ENCODE measurements at places on chromosomes 6 and 20.
A peak's percentile ranks its signal among the peaks of the same experiment; 100 is the strongest.

- DNase-seq, result no peak
Measured at GRCh38 chr6:18147160-18147559, 7.7 kb downstream of the TPMT start.

- DNase-seq, result no peak
Measured at GRCh38 chr20:3970016-3970415, 45.3 kb downstream of the RNF24 start.

DNA sequence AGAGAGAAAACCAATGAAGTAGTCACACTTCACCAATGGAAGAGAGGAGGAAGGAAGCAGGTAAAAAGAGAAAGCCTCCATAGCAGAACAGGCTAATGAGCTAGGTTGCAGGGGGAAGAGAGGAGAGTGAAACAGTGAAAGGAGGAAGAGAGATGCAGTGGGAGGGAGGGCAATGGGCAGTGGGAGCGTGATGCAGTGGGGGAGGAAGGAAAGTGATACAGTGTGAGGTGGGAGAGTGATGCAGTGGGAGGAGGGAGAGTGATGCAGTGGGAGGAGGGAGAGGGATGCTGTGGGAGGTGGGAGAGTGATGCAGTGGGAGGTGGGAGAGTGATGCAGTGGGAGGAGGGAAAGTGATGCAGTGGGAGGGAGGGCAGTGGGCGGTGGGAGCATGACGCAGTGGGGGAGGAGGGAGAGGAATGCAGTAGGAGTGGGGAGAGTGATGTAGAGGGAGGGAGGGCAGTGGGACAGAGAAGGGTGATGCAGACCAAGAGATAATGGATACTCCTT, 29.7 kb downstream of the COL12A1 start:
- no peak for DNase-seq

DNA sequence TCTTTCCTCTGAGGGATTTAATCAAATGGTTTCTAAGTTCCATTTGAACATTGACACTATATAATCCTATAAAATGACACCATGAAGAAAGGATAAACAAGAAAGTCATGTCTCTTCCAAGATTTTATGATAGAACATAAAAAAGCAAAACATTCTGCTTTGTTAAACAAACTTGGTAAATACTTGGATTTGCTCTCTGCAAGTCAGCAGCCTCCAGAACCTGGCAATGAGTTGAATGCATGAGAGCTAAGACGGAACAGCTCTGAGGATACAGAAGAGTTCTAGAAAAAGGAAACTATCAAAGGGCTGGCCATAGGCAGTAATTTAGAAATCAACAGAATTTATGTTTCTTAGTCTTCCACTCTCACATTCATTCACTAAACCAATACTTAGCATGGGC, 656.0 kb upstream of the ID4 start:
- DNase-seq, result no peak

- no peak for DNase-seq
Measured at GRCh38 chr6:17469006-17469832, 75.8 kb downstream of the CAP2 start.

DNA sequence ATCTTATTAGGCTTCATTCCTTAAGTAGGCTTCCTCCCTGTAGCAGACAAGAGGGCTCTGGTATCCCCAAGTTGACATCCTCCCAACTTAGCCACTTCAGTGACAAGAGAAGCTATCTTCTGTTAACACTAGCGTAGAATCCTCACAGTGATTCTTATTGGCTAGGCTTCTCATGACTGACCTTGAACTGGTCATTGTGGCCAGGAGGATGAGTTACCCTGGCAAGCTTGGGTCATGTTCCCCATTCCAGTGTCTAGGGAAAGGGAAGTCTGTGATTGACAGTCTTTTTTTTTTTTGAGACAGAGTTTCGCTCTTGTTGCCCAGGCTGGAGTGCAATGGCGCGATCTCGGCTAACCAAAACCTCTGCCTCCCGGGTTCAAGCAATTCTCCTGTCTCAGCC, 7.1 kb downstream of the CDKAL1 start:
- DNase-seq, result no peak

DNA sequence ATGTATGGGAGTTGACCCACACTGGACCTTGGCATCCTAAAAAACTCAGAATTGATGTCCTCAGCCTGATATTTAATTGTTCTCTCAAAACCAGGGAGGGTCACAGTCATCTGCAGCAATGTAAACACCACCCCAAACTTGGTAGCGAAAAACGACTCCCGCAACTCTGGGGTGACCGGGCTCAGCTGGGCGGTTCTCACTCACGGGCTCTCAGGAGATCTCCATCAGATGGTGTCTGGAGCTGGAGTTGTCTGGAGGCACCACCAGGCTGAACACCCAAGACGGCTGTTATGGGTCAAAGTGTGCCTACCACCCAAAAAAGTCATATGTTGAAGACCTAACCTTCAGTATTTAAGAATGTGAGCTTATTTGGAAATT, 50.9 kb upstream of the NXT1 start:
- no peak for DNase-seq

DNA sequence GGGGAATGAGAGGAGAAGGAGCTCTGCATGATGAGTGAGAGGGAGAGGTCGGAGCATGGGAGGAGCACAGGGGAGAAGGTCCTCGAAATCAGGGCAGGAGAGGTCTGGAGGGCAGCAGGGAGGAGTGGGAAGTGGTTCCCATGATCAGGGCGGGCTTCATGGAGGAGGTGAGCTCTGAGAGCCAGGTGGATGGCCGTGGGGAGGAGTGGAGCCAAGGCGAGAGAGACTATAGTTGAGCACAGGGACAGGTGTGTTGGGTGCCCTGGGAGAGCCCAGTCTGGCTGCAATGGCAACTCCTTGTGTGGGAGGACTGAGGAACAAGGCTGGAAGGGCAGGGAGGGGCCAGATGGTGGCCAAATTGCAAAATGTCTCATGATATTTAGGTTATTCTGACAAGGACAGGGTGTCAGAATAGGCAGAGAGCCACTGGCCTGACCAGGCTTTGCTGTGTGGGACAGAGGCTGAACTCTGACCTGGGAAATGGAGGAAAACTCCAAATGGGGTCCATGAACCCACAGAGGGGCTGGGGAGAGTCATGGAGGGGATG, 21.4 kb downstream of the TTBK1 start:
- DNase-seq, result no peak

GRCh38 chr20:25344634-25345033, 46.0 kb downstream of the ABHD12 start:
- no peak for DNase-seq

GRCh38 chr6:45044510-45045252, 283.4 kb upstream of the RUNX2 start:
- no peak for DNase-seq

GRCh38 chr20:2093159-2093781, 8.4 kb upstream of the STK35 start:
- DNase-seq, result no peak

- DNase-seq, result peak; percentile 51
Measured at GRCh38 chr6:37785663-37786270, 33.8 kb upstream of the ZFAND3 start.

DNA sequence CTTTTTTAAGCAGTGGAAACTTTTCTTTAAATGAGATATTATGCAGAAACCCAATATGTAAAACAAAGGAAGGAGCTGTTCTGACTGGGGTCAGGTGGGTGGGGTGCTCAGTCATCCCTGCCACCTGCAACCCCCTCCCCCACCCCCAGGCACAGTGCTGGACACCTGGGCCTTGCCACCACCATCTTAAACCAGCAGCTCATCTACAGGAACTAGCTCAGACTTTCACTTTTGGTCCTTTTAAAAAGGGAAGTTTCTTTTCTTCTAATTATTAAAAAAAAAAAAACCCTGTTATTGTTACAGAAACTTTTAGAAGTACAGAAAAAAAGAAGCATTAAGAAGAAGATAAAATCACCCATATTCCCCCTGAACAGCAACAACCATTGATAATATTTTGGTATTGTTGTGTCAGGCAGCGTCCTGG, 37.1 kb downstream of the PPP1R16B start:
- DNase-seq, result no peak

GRCh38 chr20:23165964-23166363, 79.8 kb upstream of the CD93 start:
- no peak for DNase-seq

DNA sequence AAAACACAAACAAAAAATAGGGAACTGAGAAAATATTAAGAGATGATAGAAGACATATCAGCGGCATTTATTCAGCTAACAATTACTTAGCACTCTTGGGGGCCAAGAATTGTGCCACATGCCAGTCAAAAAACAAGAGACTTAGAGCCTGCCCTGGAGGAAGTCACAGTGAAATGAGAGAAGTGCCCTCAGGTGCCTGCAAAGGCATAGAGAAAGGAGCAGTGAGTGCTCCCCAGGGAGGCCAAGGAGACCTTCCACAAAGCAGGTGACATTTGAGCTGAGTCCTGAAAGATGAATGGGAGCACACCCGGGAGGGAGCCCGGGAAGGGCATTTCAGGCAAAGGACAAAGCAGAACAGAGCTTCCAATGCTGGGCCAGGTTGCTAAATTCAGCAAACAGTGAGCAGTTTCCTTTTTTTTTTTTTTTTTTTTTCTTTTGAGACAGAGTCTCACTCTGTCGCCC, 184.7 kb upstream of the JARID2 start:
- DNase-seq, result no peak

GRCh38 chr6:134961366-134961765, 11.5 kb upstream of the ALDH8A1 start:
- no peak for DNase-seq

DNA sequence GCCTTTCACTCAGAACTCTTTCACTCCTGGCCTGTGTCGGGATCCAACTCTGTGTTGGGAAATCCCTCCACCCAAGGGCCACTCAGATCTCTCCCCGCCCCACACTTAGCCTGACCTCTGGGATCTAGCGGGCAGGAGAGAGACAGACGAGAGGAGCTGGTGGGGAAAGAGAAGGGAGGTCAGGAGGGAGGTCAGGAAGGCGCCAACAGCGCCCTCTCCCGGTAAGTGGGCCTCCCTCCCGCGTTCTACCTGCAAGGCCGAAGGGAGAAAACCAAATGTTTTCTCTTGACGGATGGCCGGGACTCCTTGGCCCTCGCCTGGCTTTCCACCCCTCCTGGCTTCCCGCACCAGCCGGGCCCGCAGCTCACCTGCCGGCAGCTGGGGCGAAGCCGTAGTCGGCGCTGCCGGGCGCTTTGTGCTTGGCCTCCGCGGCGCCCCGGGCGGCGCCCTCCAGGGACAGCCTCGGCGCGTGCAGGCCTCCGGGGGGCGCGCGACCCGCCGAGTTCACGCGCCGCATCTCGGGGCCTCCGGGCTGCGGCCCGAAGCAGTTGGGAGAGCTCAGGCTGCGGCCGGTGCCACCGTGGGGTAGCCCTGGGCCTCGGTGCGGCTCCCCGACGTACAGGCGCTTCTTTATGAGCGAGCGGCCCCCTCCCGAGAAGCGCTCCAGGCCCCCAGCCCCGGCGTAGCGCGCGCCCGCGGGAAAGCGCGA, 38.2 kb downstream of the C6orf132 start:
- no peak for DNase-seq

- no peak for DNase-seq
Measured at GRCh38 chr6:150149146-150149545, 6.3 kb downstream of the PPP1R14C start.

DNA sequence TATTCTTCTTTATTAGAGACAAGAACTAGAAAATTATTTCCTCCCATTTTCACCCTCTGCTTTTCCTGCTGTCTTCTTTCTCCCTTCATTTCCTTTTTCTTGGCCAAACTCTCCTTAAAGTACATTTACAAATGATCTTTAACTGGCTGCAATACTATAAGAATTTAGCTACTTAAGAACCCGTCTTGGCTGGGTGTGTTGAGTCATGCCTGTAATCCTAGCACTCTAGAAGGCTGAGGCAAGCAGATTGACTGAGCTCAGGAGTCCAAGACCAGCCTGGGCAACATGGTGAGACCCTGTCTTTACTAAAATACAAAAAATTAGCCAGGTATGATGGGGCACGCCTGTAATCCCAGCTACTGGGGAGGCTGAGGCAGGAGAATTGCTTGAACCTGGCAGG, 39.3 kb upstream of the SRPK1 start:
- DNase-seq, result no peak

- DNase-seq, result no peak
Measured at GRCh38 chr20:5766085-5766764, 16.0 kb downstream of the SHLD1 start.

GRCh38 chr20:3661060-3661813, 2.0 kb downstream of the GFRA4 start:
- DNase-seq, result no peak

GRCh38 chr6:7100072-7100752, 7.5 kb upstream of the RREB1 start:
- DNase-seq, result no peak

GRCh38 chr6:168349718-168350210, 30.2 kb upstream of the DACT2 start:
- DNase-seq, result no peak

DNA sequence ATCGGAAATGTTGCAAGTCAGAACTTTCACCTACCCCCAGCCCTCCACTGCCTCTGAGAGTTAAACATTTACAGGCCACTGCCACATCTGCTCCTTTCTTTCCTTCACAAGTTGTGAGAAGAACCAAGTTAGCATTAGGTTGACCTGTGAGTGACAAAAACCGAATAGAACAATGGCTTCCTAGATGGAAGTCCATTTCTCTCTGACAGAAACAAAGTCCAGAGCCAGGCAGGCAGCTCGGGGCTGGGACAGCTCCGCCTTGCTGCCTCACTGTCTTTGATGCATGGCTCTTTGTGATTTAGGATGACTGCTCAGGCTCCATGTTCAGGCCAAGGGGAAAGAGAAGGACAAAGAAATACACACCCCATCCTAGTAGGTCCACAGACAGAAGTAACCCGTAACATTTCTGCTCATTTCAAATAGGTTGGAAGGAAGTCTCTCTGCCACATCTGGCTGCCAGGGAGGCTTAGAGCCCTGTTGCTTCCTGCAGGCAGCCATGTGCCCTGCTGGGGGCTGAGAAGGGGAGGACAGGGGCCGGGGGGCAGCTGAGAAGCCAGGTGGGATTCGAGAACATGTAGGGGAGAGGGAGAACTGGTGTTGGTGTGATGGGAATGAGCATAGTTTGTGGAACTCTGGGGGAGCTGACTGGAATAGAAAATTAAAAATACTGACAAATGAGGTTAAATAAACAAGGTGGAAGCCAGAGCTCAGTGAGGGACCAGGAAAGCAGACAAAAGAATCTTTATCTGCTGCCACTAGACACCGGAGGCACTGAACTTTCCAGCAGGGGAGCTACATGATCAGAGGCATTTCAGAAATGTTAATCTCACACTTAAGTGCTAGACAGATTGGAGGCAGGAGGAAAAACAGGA, 19.5 kb upstream of the IER3 start:
- no peak for DNase-seq

GRCh38 chr6:167442796-167443680, 118.2 kb downstream of the TTLL2 start:
- no peak for DNase-seq

GRCh38 chr6:157089851-157090250, 233.5 kb downstream of the TMEM242 start:
- no peak for DNase-seq

GRCh38 chr6:10759884-10760329, 12.3 kb downstream of the TMEM14B start:
- no peak for DNase-seq
